Fibroblast of villous mesenchyme (primary cell): ENCODE measurements at places on chromosomes 13 and 19. TPM values are rescaled to one million over a fixed set of nuclear protein-coding genes. Genes with fewer than 3 reads are reported as not detected.

Gene RASL11A
- total RNA-seq = 2.9 and 4.7 TPM in 2 replicates

Gene ARHGAP45
- total RNA-seq = 0.43 and 0.97 TPM in 2 replicates

Gene F10
- 8.7 and 12.5 TPM in 2 replicates for total RNA-seq

Gene FFAR1
- not detected in 2 replicates for total RNA-seq

Gene TMEM38A
- total RNA-seq = 1.3 and 2.2 TPM in 2 replicates

Gene PLIN5
- not detected in 2 replicates for total RNA-seq

Gene VSTM2B
- not detected in 2 replicates for total RNA-seq

Gene URAD
- not detected in 2 replicates for total RNA-seq

Gene PEAK3
- under 0.01 TPM in 1 of 2 replicates, not detected in the other for total RNA-seq

Gene CRX
- not detected in 2 replicates for total RNA-seq

Gene TGFBR3L
- 0.86 and 0.97 TPM in 2 replicates for total RNA-seq

Gene CBY2
- total RNA-seq = not detected in 2 replicates

Gene TPGS1
- total RNA-seq = 16.8 and 29.3 TPM in 2 replicates

Gene IL4I1
- total RNA-seq = 0.43 and 0.64 TPM in 2 replicates

Gene JAK3
- 6.1 and 7.8 TPM in 2 replicates for total RNA-seq

Gene UNC13A
- total RNA-seq = under 0.01 and 0.64 TPM in 2 replicates

Gene VSTM1
- total RNA-seq = 0.43 TPM in 1 of 2 replicates, not detected in the other

Gene MEIOSIN
- total RNA-seq = not detected in 2 replicates

Gene ARRDC5
- total RNA-seq = 0.32 TPM in 1 of 2 replicates, not detected in the other

Gene SIGLEC11
- total RNA-seq = not detected in 2 replicates

Gene FBN3
- total RNA-seq = not detected in 2 replicates

Gene ZNF723
- not detected in 2 replicates for total RNA-seq

Gene COX6B2
- total RNA-seq = under 0.01 TPM in 1 of 2 replicates, not detected in the other

Gene CA11
- total RNA-seq = 1.3 TPM in 2 replicates

Gene ASF1B
- 8.1 and 8.2 TPM in 2 replicates for total RNA-seq

Gene CFAP97D2
- total RNA-seq = not detected in 2 replicates

Gene RASIP1
- 0.97 and 2.6 TPM in 2 replicates for total RNA-seq

Gene C19orf44
- 4.2 and 6.0 TPM in 2 replicates for total RNA-seq

Gene ZNF93
- total RNA-seq = 6.4 and 11.2 TPM in 2 replicates

Gene NLRP7
- total RNA-seq = not detected in 2 replicates

Gene CLIP3
- 16.4 and 17.3 TPM in 2 replicates for total RNA-seq

Gene C19orf85
- total RNA-seq = not detected in 2 replicates

Gene RHPN2
- 2.6 TPM in 2 replicates for total RNA-seq

Gene MYO9B
- total RNA-seq = 99.3 and 118 TPM in 2 replicates

Gene ZNF724
- 5.6 and 6.8 TPM in 2 replicates for total RNA-seq

Gene CPT1C
- 20.0 and 32.0 TPM in 2 replicates for total RNA-seq

Gene ZNF677
- total RNA-seq = 9.3 and 16.4 TPM in 2 replicates

Gene DIAPH3
- 20.9 and 30.7 TPM in 2 replicates for total RNA-seq

Gene NDUFA3
- total RNA-seq = 10.4 and 11.3 TPM in 2 replicates

Gene SLITRK6
- total RNA-seq = 0.32 TPM in 1 of 2 replicates, not detected in the other

Gene LGALS7B
- not detected in 2 replicates for total RNA-seq

Gene CADM4
- 7.7 and 22.0 TPM in 2 replicates for total RNA-seq

Gene MAST3
- 1.9 and 3.0 TPM in 2 replicates for total RNA-seq

Gene NPHS1
- total RNA-seq = not detected in 2 replicates

Gene ACER1
- not detected in 2 replicates for total RNA-seq

Gene NCCRP1
- not detected in 2 replicates for total RNA-seq

Gene LGALS7
- not detected in 2 replicates for total RNA-seq

Gene WDR62
- 5.5 and 7.8 TPM in 2 replicates for total RNA-seq

Gene PODNL1
- 2.6 TPM in 2 replicates for total RNA-seq

Gene CD22
- total RNA-seq = 0.32 TPM in 1 of 2 replicates, not detected in the other

Gene ETV2
- under 0.01 and 0.86 TPM in 2 replicates for total RNA-seq

Gene LILRB1
- not detected in 2 replicates for total RNA-seq

Gene KLK2
- total RNA-seq = not detected in 2 replicates

Gene GNA15
- under 0.01 and 0.32 TPM in 2 replicates for total RNA-seq

Gene ZNF490
- total RNA-seq = 5.2 and 7.8 TPM in 2 replicates

Gene ZNF506
- 7.3 and 7.7 TPM in 2 replicates for total RNA-seq
